ENCODE measurements at places on chromosomes 5 and 9.

DNA sequence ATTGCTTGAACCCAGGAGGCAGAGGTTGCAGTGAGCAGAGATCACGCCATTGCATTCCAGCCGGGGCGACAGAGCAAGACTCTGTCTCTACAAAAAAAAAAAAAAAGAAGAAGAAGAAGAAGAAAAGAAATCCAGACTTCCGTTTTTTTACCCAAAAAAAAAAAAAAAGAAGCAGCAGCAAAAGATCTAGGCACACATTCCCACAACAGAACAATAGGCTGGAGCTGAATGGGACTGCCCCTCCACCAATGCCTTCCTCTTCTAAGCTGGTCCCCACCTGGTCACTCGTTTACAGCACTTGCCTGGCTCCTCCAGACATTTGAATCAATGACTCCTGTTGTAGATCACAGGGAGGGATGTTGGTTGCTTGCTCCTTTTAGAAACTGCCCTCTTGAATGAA lies 1.6 kb upstream of the LMAN2 start:
- DNase-seq = no peak

DNA sequence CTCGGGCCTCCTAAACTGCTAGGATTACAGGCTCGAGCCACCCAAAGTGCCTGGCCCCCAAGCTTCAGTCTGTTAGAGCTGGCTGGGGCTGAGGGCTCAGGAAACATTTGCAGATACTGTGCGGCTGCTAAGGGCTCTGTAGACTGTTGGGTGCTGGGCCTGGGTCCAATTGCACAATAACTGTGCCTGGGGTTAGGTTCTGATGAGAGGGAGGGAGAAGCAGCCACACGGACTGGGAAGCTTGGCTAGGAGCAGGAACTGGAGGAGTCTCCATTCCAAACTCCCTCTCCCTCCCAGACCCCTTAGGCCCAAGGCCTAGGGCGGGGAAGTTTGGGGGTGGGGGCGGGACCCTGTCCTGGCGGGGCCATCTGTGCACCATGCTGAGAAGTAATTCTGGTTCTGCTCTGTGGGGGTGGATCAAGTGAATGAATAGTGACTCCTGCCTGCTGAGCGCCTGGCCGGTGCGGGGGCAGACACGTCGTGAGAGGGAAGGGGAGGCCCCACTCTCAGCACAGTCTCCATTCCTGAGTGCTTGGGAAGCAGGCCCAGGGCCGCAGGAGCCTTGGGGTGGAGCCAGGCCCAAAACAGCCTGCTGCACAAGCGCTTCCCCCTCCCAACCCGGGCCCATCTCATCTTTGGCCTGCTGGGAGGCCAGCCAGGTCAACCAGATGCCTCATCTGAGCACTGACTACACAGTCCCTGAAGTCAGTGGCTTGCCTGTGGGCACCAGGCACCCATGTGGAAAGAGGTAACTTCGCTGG lies 1.5 kb downstream of the ASS1 start:
- DNase-seq = no peak

- DNase-seq = no peak
Measured at GRCh38 chr5:119367502-119368237, 11.9 kb downstream of the TNFAIP8 start.

DNA sequence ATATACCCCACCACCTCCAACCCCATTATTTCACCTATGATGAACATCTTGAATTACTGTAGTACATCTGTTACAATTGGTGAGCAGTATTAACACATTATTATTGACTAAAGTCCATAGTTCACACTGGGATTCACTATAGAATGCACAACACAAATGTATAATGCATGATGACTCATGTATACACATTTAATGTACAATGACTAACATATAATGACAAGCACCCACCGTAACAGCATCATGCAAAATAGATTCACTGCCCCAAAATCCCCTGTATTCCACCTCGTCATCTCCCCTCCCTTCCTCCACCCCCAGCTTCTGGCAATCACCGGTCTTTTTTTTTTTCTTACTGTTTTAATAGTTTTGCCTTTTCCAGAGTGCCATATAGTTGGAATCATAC lies 47.1 kb upstream of the NEK6 start:
- DNase-seq = peak; percentile 38

DNA sequence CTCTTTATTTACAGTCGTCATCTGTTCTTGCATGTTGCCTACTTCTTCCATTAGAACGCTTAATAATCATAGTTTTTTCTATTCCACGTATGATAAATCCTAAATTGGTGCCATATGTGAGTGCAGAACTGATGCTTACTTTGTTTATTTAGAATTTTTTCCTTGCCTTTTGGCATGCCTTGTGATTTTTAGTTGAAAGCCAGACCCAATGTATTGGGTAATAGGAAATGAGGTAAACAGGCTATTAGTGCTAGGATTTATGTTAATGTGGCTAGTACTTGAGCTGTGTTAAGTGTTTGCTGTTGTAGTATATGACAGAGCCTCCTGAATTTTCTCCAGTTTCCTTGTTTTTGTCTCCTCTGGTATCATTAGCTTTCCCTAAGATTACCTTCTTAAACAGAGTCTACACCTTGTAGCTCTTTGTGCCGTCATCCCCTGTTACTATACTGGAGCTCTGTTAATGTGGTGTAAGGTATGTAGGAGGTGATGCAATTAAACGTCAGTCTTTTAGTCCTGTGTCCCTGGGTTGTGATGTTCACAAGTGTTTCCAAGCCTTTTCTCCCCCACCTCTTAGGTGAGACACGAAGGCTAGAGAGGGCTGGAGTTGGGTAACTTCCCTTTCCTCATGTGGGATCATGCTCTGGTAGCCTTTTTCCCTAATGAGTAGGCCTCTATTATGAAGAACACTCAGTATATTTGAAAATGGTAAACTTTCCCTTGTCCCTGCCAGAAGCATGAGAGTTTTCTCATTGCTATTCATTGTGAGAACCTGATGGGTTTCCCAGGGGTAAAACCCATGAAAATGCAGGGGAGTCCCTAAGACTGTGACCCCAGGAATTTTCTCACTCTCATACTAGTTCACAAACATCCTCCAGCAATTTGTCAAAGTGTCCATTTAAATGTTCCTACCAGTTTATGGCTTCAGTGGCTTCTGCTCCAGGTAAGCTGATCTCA lies 21.2 kb downstream of the SPATA31D3 start:
- no peak for DNase-seq

DNA sequence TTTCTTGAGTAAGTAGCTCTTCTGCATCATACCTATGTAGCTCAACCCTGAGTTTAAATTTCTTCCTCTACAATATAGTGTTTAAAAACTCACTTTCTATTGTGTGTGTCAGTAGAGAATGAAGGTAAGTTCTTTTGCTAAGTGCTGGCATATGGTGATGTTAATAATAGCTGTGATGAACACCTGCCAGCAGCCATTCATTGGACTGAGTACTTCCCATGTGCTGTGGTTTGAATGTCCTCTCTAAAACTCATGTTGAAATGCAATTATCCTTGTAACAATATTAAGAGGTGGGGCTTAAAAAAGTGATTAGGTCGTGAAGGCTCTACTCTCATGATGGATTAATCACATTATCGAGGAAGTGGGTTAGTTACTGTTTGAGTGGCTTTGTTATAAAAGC lies 645.2 kb upstream of the RGMB start:
- DNase-seq = no peak

GRCh38 chr9:105967797-105968196 lies 273.5 kb downstream of the TMEM38B start:
- no peak for DNase-seq

- no peak for DNase-seq
Measured at GRCh38 chr5:66963559-66963971, 233.0 kb downstream of the CD180 start.

- no peak for DNase-seq
Measured at GRCh38 chr5:73182307-73182706, 9.3 kb downstream of the TMEM174 start.

- no peak for DNase-seq
Measured at GRCh38 chr9:28927691-28928090, 1354.4 kb upstream of the C9orf72 start.

DNA sequence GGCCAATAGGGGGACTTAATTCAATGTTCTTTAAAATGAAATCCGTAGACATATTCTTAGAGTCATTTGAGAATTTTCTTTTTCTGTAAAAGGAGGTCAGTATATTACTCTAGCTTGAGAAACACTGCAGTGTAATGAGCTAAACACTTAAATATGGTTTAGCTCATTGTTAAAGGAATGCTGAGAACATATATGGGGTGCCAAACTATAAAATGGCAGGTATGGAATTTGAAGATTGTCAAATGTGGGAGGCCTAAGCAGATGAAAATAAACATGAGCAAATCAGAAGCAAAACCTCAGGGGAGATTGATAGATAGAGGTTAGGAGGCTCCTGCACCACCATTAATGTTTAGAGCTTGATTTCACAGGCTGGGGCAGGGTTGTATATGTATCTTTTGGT lies 57.9 kb downstream of the STX17 start:
- DNase-seq = no peak

DNA sequence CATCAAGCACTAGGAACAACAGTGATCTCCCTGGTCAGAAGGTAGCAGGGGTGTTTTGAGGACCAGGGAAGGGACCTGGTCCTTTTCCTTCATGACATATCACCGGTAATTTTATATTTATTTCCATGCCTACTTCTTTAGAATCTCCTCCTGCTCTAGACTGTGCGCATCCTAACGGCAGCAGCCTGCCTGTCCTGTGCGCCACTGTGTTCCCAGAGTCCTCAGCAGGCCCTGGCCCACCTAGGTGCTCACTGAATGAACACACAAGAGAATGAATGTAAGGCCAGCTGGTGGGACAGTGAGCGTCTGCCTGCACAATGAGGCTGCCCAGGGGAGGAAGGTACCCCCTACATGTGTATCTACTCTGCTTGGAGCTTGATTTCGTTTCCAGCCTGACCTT lies 51.5 kb downstream of the C5orf15 start:
- no peak for DNase-seq

DNA sequence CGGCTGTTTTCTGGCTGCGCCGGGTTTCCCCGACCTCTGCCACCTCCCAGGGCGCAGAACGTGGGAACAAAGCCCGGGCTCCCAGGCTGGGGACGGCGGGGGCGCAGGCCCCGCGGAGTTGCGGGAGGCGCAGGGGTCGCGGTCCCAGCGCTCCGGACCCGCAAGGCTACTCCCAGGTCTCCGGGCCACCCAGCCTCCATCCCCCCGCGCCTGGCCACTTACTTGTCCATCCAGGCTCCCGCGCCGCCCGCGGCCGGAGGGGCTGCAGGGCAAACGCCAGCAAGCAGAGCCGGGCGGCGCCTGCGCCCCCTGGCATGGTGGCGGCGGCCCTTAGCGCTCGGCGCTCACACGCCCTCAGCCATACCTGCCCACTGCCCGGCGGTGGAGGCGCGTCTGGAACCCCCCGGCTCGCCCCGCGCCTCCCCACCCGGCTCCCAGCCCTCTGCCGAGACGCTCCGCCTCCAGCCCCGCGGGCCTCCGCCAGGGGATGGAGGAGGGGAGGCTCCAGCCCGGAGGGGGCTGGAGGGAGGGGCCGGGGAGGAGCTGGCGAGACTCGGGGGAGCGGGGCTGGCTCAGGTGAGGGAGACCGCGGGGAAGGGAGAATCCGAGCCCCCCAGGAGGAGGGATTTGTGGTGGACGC lies at the start of gene ADAM19:
Gene ADAM19, minus strand, starts transcription at position 395 of the 640 bp plus-strand sequence. Its CDS starts 79 bp downstream, at position 316.
- peak; percentile 56 for DNase-seq

DNA sequence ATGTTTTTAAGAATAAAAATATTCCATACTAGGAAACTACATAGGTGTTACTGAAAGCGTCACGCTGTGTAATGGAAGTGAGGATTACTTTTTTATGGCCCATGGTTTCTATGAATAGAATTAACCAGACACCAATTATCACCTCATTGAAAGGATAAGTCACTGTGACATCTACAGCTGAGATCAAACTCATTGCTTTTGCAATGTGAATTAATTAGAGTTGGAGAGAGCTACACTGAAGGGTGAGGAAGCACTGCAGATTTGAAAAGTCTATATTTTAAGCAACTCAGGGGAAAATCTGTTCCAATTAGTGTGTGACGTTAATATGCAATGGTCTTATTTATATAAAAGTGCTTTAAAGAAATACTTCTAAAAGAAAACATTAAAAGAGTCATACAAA lies 1300.1 kb upstream of the DMAC1 start:
- DNase-seq = no peak

DNA sequence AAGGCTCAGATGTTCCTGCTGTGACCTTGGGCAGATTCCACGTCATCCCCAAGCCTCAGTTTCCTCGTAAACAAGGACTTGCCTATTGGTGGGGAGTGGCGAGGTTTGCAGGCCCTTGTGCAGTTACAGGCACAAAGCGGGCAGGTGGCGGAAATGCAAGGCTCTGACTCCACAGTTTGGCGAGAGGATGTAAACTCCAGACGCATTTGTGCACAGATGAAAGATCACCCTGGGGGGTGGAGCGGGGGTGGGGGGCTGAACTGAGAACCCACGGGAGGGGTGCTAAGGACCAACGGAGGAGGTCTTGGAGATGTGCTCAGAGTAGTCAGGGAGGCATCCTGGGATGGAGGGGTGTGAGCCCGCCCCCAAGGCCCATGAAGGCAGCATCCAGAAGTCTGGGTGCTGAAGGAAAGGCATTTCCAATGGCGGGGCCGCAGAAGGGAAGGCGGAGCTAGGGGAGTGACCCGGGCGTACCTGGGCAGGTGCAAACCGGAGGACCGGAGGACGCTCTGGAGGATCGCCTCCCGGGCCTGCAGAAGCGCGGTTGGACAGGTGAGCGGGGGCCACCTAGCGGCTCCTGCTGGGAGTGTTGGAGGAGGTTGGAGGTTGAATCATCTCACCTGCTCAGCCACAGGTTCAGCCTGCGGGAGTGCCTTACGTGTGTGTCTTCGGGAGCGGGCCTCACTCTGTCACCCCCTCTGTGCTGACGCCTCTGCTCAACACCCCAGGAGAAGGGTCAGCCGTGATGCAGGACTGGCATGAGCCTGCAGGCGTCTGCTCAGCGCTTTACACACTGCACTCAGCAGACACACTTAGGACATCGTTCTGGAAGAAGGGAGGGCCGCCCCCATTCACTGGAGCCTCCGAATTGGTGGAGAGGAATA lies 1.9 kb upstream of the FIBCD1 start:
- DNase-seq = peak; percentile 54

GRCh38 chr5:41815261-41815660 lies 55.0 kb downstream of the OXCT1 start:
- no peak for DNase-seq

DNA sequence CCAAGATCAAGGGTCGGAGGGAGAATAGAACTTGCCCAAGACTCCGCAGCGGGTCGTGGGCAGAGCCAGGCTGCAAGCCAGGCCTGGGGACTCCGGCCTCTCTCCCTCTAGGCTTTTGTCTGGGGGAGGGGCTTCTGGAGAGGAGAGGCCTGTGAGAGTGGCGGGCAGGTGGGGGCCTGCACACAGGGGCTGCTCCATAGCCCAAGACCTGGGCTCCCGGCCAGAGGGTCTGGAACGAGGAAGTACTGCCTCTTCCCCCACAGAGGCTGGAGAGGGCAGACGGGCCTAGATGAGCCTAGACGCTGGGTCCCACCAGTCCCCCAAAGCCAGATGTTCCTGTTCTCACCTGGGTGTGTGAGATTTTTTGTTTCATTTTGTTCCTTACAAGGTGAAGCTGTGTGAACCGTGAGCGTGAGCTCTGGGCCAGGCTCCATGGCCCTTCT lies 5.2 kb upstream of the ST6GALNAC6 start:
- DNase-seq = no peak
